HT-29 (cell line): ENCODE measurements at places on chromosomes 5 and 9. TPM values are rescaled to one million over a fixed set of nuclear protein-coding genes. Genes with fewer than 3 reads are reported as not detected.
A peak's percentile ranks its signal among the peaks of the same experiment; 100 is the strongest.

- DNase-seq, result peak; percentile 54
Observed at GRCh38 chr5:55533521-55534435, 986 bp downstream of the PLPP1 start.

DNA sequence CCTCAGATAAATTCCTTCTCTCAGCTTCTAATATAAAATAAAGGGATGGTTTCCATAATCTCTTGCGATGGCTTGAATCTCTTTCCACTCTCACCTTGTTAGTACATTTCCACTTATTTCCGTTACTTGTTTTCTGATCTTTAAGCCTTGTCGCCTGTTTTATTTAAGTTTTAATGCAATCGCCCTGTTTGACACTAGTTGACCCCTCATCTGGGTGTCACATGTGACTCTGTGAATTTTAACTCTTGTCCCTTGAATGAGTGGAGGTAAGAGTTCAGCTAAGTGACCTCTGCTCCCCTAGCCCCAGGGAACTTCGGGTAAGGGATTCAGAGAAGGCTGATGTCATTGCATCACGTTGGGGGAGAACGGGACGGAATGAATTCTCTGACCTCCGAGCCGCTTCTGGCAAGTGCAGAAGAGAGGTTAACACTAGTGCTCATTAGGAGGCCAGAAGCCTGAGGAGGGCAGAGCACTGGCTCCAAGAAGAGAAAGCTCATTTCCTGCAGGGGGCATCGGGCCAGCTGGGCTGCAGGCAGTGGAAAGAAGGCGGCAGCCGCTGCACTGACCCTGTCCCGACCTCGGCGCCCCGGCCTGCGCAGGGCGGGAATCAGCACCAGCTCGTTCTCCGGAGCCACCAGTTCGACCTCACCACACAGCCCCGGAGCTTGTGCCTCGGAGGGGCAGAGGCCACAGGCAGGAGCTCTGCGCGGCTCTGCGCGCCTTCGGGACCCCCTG, 569 bp downstream of the HINT2 start:
- DNase-seq, result peak; percentile 78

Gene DAPK1
- 37.1 and 39.0 TPM in 2 replicates for total RNA-seq

DNA sequence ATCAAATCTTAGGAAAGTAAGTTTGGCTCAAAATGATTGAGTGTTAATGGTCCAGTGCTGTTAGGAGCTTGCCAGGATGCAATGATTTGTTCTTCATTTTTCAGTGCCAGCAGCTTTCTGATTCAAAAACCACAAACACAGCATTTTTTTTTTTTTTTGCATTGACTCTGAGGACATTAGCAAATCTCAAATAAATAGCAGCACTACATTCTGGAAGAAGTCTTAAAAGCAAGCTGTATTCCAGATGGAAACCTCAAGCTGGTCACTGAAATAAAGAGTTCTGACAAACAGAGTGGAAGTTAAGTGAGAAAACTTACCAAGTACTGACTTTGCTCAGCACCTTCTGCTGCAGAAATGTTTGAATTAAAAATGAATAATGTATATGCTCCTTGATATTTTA, 1653.1 kb upstream of the CDH9 start:
- no peak for DNase-seq

Gene SMIM33
- total RNA-seq, result 0.05 TPM in 1 of 2 replicates, not detected in the other

Gene IL13
- total RNA-seq, result not detected in 2 replicates

Gene FBN2
- 0.18 and 0.31 TPM in 2 replicates for total RNA-seq

DNA sequence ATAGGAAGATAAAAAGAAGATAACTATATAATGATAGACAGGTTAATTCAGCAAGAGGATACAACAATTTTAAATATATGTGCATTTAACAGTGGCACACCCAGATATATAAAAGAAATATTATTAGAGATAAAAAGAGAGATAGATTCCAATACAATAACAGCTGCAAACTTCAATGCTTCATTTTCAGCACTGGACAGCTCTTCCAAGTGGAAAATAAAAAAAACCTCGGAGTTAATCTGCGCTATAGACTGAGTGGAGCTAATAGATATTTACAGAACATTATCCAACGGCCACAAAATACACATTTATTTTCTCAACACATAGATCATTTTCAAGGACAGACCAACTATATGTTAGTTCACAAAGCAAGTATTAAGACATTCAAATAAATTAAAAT, 1229.5 kb upstream of the CDH6 start:
- no peak for DNase-seq

DNA sequence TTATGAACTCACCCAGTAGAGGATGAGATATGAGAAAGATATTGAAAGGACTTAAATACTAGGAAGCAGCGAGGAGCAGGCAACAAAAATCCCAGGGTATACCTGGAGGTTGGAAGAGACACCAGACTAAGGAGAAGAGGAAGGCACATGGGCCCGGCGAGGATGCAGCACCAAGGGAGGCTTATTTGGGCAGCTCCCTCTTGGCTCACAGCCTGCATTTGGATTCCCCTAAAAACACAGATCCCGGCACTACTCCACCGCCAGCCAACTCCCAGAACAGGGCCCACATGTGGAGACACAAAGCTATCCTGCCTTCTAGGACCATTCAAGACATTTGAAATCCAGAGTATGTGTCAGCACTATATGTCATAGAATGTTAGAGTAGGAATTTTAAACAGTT, 199.8 kb upstream of the FBXL7 start:
- no peak for DNase-seq

GRCh38 chr9:79812507-79813257, 240.9 kb downstream of the TLE4 start:
- DNase-seq, result no peak

DNA sequence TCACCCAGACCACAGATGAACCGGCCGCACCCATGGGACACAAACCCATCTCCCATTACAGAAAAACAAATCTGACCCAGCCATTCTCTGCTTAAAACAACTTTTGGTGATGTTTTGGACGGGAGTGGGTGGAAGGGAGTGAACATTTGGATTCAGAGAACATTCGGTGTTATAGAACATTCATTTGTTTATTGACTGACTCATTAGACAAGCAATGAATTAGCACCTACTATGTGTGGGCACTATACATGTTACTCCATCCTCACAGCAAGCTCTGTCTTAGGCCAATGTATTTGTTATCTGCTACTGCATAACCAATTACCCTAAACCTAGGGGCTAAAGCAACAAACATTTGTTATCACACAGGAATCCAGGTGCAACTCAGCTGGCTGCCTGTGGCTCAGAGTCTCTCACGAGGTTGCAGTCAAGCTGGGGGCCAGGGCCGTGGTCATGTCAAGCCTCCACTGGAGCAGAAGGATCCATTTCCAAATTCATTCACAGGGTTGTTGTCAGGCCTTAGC, 5.1 kb upstream of the ERGIC1 start:
- DNase-seq, result no peak

GRCh38 chr5:59922220-59922619, 28.7 kb upstream of the PDE4D start:
- no peak for DNase-seq

GRCh38 chr9:1005043-1005667, 28.7 kb downstream of the DMRT3 start:
- peak; percentile 64 for DNase-seq

Gene IL9
- total RNA-seq, result not detected in 2 replicates

DNA sequence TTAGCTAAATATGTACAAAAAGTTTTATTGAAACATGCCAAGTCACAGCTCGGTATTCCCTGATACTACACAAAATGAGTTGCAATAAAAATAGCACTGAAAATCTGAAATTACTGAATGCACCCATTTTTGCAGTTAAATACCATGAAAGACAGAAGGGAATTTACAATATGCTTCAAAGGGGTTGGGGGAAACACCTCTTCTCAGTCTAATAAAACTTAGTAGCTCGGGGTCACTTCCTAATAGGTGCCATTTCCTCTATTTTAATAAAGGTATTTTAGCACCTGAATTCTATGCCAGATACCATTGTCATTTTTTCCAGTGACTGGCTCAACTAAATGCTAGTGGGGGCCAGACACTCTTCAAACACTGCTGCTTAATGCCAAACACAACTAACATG, 204.1 kb upstream of the MEF2C start:
- no peak for DNase-seq

Gene ORM2
- not detected in 2 replicates for total RNA-seq

- no peak for DNase-seq
Observed at GRCh38 chr9:95992536-95992935, 117.0 kb downstream of the ERCC6L2 start.

Gene PHF19
- total RNA-seq, result 100 and 106 TPM in 2 replicates

- no peak for DNase-seq
Observed at GRCh38 chr5:57346328-57346727, 136.3 kb downstream of the ACTBL2 start.

GRCh38 chr9:135505406-135506187, 5.1 kb downstream of the MRPS2 start:
- DNase-seq, result no peak

DNA sequence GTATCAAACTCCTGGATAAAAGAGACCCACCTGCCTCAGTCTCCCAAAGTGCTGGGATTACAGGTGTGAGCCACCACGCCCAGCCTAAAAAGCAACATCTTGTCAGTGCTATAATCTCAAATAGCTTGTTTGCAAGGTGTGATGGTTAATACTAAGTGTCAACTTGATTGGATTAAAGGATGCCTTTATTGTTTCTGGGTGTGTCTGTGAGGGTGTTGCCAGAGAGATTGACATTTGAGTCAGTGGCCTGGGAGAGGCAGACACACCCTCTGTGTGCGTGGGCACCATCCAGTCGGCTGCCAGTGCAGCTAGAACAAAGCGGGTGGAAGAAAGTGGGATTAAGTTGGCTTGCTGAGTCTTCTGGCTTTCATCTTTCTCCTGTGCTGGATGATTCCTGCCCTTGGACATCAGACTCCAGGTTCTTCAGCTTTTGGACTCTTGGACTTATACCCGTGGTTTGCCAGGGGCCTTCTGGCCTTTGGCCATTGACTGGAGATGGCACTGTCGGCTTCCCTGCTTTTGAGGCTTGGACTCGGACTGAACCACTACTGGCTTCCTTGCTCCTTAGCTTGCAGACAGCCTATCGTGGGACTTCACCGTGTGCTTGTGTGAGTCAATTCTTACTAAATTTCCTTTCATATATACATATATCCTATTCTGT, 28.1 kb downstream of the TARS1 start:
- DNase-seq, result no peak

- peak; percentile 20 for DNase-seq
Observed at GRCh38 chr5:180803181-180804128, 849 bp upstream of the MGAT1 start.

DNA sequence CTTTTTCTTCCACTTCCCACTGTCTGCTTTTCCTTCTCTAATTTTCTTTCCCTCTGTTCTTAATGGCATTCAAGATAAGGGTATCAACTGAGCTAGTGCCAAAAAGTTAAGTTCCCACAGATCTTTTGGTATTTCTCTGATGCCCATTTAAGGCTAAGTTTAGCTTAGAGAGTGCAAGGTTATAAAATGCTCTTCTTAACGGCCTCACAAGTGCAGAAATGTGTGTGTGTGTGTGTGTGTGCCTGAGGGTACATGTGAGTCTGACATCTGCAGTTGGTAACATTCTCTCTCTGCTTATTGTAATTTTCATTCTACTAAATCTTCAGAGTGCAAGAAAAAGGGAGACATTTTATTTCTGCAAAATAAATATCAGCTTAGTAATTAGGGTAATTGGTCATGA, 24.2 kb downstream of the FBN2 start:
- no peak for DNase-seq

Gene CAMLG
- 19.7 and 23.9 TPM in 2 replicates for total RNA-seq

Gene PAEP
- not detected in 2 replicates for total RNA-seq

GRCh38 chr5:178108446-178108845, 4.9 kb upstream of the N4BP3 start:
- DNase-seq, result no peak

GRCh38 chr5:1501372-1502045, 22.3 kb downstream of the LPCAT1 start:
- DNase-seq, result no peak

Gene CDX1
- total RNA-seq, result 3.9 and 6.6 TPM in 2 replicates

DNA sequence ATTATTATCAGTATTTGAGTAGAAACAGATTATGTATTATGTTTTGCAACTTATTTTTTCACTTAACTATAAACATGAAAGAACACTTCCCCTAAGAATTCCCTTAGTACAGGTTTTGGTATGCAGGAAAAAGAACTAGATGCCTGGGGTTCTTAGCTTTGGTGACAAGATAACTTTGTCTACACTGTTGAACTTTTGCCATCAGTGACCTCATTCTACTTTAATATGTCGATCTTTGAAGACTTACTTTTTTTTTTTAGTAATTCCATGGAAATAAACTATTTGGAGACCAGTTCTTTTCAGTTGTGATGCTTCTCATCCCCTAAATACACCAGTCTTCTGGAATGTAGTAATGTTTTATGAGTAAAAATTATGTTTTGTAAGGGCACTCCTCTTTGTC, 34.3 kb downstream of the ZNF462 start:
- no peak for DNase-seq

DNA sequence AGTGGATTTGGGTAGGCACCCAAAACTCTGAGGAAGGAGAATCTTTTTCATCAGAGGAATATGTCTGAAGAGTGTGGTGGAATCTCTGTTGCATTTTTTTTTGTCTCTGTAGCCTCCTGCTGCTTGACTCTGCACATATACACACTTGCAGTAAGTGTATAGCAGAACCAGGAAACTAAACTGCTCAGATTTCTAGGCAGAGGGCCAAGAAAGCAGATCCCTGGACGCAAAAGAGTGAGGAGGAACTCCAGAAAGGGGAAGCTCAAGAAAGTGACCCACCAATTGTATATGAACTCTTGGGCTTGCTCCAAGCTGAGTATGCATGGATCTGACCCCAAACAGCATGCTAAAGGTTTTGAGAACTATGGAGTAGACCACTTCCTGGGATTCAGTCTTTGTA, 181.8 kb downstream of the GADD45G start:
- DNase-seq, result peak; percentile 5

Gene CORO2A
- 23.2 and 23.6 TPM in 2 replicates for total RNA-seq

DNA sequence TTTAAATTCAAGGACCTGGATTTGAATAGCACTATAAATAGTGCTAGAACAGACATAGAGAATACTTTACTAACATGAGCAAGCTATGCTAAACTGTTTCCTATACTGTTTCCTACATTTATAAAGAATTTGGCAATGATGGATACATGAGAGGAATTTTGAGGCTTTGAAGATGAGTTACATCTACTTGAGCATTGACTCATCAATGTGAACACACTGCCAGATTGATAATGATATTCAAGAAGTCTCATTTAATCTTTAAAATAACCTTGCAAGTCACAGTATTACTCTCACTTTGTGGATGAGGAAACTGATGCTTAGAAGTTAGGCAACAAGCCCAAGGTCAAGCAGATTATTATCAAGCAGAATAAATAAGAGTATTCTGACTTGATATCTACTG, 281.9 kb downstream of the DNAH5 start:
- DNase-seq, result no peak

Gene TMEM215
- total RNA-seq, result not detected in 2 replicates

GRCh38 chr5:9361835-9362234, 184.0 kb downstream of the SEMA5A start:
- peak; percentile 89 for DNase-seq

GRCh38 chr9:33466565-33467495, 6.9 kb downstream of the NOL6 start:
- peak; percentile 78 for DNase-seq

- no peak for DNase-seq
Observed at GRCh38 chr5:9877488-9877887, 247.3 kb upstream of the TAS2R1 start.

DNA sequence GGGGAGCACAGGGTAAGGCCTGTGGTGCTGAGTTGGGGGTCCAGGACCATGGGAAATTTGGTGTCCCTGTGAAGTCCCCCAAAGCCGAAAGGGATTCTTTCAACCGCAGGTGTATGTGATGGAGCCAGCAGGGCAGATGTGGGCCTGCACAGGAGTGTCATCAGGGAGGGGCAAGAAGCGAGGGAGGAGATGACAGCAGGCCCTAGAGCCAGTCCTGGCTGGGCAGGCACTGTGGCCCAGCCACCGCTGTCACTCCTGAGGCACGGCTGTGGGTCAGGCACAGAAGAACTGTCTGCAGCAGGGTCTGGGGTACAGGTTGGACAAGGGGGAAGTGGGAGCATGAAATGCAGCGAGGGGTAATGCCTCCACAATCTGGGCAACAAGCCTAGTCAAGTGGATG, 4.8 kb downstream of the HK3 start:
- DNase-seq, result no peak
